ENCODE measurements at places on chromosomes 7 and 10. TPM values are rescaled to one million over a fixed set of nuclear protein-coding genes. Genes with fewer than 3 reads are reported as not detected.

The UCMA gene
- not detected for total RNA-seq

DNA sequence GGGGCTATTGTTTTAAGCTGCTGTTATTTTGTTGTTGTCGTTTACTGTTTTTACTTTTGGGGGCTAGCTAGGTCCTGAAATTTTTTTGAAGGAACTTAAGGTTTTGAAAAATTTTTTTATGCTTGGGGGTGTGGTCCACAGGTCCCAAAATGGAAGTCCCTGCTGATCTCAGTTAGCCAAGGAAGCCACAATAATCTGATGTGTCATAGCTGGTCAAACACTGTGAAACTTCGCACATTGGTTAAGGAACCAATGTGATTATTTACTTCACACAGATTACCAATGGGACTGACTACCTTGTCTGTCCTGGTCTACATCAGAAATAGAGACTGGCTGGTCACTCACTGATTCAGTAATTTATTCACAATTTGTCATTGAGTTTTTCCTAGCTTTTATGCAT, 29.5 kb upstream of the HYCC1 start:
- DNase-seq = no peak

DNA sequence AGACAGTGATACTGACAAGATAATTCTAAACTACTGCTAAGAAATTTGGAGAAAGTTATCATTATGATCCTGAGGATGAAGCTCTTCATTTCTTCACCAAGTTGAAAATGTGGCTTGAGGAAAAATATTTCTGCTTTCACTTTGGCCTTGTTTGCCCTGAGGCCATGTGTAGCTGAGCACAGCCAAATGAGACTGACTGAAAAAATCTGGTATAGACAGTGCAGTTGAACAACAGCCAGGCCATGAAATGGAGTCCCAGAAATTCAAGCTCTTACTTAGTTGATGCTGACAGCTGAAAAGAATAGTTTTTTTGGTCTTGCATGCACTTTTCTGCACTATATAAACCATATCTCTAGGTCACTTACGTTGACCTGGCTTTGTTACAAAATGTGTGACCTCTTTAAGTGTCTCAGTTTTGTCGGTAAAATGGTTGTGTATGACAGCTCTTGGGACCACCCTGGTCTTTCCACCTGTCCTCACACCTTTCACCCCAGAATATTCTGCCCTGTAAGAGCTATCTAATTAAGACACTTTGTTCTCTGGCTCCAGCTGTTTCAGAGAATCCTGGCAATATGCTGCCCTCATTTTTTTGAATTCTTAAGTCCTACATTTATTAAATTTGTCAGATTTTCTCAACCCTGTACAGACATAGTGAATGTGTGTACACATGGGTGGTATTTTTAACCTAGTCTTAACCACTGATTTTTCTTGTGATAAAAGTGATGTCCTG, 91.3 kb downstream of the CD36 start:
- DNase-seq = no peak

- DNase-seq = no peak
Observed at GRCh38 chr10:34869135-34869836, 54.2 kb upstream of the PARD3 start.

- DNase-seq = no peak
Observed at GRCh38 chr7:157000741-157001653, 9.5 kb downstream of the MNX1 start.

GRCh38 chr7:121012919-121013318, 24.4 kb downstream of the CPED1 start:
- DNase-seq = no peak
